ENCODE measurements at places on chromosomes 2 and 18.

- DNase-seq: no peak
Measured at GRCh38 chr2:105111365-105112150, 73.7 kb downstream of the MRPS9 start.

DNA sequence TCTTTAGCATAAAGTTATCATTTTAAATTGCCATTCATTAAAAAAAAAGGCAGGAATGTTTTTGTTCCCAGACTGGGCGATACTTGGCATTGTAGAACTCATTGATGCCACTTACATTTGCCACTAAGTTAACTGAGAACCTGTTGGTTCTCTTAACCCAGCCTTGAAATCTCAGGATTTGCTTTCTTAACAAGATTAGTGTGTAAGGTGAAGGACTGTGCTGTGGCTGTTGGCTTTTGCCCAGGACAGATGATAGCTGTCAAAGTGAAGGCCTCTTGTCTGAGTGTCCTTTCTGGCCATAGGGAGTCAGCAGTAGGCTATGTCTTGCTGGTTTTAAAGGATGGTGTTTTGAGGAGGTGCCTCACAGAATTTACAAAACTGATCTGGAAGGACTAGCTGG lies 2.6 kb downstream of the DPYSL5 start:
- no peak for DNase-seq

DNA sequence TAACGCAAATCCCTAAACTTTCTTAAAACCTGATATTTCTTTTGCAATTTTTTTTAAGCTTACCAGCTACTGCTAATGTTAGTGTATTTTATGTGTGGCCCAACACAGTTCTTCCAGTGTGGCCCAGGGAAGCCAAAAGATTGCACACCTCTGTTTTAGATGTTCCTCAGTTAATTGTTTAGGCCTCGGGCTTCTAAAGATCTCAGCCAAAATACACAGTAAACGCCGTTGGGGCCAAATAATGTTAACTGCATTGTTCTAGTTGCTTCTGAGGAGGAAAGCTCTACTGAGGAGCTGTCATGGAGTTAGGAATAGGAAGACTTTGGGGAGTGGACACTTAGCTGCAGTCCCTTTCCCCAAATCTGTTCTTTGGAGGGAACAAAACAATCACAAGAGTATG lies 2.0 kb downstream of the HSPE1 start:
- DNase-seq: no peak

GRCh38 chr18:48803951-48804855 lies 146.6 kb downstream of the SMAD7 start:
- no peak for DNase-seq

- no peak for DNase-seq
Measured at GRCh38 chr2:13106302-13106701, 389.6 kb downstream of the TRIB2 start.

DNA sequence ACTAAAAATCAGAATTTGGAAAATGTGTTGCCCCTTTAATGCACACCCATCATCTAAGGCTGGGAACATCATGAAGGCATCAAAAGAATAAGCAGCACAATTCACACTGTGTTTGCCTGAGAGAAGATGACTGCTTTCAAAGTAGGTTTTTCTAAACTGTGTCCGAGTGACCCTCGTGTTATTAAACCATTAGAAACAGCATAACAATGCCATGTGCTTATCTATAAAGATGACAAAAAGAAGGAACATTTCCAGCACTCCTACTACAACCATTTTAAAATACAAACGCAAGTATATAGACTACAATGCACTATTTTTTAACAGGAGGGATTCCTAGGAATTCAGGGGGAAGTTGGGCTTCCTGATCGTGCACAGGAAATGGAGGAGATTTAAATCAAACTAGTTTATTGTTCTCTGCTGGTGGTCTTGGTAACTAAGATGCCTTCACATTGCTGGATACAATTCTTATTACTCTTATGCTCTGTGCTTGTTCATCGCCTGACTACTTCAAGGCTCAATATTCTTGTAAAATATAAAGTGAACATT lies 305.9 kb upstream of the CCDC68 start:
- no peak for DNase-seq

DNA sequence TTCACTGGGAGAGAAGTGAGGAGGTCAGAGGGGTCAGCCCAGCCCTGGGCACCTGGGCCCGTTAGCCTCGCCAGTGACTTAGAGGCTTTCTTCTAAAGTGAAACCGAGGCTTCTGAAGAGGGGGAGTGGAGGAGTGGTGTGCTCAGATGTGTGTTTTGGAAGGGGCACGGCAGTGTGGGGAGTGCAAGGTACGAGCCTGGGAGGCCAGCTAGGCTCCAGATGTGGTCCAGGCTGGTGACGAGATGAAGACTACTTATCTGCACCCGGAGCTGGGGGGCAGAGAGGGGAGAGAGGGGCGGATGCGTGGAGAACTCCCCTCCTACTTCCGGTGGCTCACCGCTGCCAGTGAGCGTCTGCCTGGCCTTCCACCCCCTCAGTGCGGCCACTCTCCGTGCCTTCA lies 371.3 kb upstream of the HS6ST1 start:
- DNase-seq: no peak

GRCh38 chr18:48022531-48023329 lies 92.3 kb upstream of the SMAD2 start:
- no peak for DNase-seq

GRCh38 chr18:62596145-62597005 lies 73.5 kb downstream of the ZCCHC2 start:
- DNase-seq: no peak

DNA sequence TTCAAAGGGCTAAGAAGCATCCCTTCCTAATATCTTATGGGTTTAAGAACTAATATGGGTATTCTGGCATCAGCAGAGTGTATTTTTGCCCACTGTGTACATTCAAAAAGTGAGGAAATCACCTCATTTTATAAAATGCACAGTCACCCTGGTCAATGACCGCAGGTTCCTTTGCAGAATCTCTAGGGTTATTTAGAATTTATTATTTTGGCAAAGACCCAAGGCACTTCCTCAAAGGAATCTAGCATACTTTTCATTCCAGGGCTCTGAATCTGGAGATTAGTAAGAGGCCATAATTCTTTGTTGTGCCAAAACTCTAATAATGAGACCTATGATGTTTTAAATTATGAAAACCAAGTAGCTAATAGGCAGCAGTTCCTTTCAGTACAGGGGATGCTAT lies 27.2 kb upstream of the CDH2 start:
- no peak for DNase-seq

- no peak for DNase-seq
Measured at GRCh38 chr2:96138179-96139145, at the start of gene ASTL. Gene ASTL, minus strand, starts transcription at chr2:96138502. Its CDS starts 66 bp downstream, at chr2:96138436.

DNA sequence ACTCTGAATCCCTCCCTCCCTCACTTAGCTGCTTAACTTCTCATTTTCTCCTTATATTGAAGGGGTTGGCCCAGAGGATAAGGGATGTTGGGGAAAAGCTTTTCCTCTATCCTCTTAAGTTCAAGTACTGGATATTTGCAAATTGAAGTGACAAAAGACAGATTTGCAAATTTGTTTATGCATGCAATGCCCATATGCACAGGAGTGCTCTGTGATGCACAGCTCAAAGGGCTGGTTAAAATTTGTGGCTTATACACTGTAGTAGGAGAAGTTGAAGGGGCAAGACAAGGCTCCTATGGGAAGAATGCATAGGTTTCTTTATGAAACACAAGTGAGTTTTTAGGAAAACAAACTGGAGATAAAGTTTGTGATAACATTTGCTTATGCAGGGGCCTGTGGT lies 8.4 kb upstream of the MSH6 start:
- DNase-seq: no peak

GRCh38 chr18:28777756-28778155 lies 600.8 kb upstream of the CDH2 start:
- no peak for DNase-seq

- no peak for DNase-seq
Measured at GRCh38 chr2:46268196-46268595, 29.0 kb upstream of the EPAS1 start.

DNA sequence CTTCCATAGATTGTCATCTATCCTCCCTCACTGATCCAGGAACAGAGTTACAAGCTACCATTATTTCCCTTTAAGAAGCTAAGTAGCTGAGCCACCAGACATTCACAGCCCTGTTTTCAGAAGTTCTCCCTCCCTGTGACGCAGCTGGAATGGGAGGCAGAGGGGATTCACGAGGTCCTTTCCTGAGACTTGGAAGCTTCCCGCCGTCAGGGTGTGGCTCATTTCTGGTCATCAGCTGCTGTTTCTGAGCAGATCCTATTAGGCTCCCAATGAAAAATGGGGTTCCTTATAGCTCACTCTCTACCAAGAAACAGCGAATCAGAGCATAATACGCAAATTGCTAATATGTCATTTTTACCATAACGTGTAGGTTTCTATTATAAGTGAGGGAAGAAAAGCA lies 559.3 kb upstream of the ID2 start:
- DNase-seq: no peak

DNA sequence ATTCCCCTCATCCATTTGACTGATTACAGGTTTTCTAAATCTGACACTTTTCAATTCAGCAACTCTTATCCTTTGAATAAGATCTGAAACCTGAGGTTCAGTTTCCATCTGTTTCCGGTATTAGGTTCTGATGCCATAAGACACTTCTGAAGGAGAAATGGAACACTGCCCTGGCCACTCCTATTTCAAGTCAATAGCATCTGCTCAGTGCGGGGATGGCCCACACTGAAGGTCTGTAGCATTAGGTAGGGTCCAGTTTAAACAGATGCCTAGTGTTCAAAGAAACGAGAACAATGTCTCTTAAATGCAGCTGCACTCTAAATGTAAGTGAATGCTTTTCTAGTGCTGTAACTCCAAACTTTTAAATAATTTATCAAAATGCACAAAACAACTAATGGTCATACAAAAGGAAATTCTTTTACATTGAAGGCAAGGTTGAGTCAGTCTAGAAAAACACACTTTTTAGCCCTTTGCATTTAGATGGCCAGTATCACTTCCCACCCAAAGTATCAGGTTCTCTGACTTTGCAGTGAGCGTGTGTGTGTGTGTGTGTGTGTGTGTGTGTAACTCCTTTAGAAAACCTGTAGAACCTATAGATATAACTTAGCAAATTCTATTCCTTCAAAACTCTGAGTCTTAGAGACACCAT lies 78.2 kb downstream of the STK39 start:
- DNase-seq: no peak
